C1 segment of cervical spinal cord (tissue), 14 donors: ENCODE measurements at places on chromosomes 7 and 10.

DNA sequence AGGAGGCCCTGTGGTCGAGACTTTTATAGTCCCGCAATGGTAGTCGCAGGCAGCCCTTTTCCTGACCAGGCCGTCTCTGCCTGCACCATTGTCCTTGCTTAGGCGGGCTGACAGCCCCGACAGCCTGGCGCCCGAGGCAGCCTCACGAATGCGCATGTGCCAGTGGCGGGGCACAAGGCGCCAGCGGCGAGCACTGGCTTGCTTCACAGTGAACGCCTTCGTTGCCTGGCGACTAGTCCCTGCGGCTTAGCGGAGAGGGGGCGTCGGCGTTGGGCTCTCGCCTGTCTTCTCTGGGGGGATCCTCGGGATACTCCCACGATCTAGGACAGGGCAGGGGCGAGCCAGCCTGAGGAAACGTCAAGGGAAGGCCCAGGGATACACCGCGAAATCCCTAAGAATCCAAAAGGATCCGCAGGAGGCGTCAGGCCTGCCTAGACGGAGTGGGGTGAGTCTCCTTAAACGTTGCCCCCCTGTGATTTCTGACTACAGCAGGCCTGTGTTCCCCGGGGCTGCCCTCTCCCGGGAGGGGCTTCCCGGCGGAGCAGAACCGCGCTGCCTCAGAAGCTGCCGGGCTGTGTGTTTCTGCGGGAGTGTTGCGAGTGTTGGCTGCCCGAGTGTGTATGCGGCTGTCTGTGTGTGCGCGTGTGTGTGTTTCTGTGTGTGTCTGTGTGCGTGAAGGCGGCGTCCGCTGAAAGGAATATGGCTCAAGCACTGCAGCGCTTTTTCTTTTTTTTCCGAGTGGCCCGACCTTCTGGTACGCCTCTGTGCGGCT is 20.5 kb upstream of the ZNF273 start:
- DNase-seq = peak; percentile 73

DNA sequence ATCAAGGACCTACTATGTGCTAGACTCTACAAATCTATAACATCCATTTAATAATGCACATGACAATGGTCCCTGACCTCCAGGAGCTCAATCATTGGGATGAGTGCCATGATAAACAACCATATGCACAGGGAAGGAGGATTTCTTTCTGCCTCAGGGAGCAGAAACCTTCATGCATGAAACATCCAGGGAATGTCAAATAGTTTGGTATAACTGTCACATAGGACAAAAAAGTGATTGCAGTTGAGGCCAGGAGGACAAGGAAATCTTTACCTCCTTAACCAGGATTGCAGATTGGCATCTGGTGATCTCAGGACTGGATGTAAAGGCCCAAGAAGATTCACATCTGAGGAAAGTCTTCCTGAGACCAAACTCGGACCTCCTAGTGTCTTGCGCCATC is 993.1 kb downstream of the KCNMA1 start:
- DNase-seq = no peak

DNA sequence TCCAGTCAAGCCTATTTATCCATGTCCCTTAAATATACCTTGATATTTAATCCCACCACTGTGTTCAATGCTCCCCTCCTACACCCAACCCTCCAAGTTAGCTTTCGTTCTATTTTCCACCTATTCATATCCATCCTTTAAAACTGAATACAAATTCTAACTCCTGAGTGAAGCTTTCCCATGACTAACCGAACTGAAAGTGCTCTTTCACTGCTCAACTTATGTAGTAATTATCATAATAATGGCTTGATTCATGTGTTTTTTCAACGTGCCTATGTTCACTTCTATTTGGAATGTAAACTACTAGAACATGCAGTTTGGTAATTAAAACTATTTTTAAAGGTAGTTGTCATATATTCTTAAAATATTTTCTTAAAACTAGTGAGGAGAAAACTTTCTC is 58.0 kb downstream of the NDUFB2 start:
- DNase-seq = no peak

- DNase-seq = no peak
Observed at GRCh38 chr7:21338728-21339164, 89.1 kb upstream of the SP4 start.

DNA sequence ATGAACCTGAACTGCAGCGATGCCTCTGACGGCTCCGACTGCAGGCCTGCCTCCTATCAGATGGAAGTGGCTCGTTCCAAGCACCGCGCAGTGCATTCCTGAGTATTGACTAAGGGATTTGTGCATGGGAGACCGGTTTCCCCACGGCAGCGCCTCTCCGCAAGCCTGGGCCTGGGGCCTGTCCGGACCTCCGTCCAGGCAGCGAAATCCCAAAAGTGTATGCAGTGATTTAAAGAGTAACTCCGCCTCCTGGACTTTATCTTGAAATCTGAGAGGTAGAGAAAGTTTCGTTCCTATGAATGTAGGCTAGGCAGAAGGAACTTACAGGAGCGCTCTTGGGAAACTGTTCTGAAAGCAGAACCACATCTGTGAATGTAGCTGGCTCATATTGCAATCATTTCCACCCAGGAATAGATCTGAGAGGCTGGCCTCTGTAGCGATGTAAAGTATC is 106.2 kb upstream of the CELF2 start:
- no peak for DNase-seq

DNA sequence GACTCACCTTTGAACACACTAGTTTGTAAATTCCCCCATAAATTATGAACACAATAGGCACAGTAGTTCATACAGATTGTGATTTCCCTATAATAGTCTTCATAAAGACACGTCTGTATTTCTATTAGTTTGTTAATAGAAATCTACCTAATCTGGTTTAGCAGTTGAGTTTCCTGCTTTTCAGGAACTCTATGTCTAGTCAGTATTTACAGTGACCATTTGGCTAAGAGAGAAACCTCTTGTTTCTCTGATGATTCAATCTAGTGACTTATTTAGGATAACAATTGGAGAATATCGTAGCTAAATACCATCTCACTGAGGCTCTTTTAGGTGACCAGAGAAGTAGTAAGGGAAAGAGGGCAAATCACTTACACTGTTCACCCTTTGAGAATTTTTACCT is 5.9 kb upstream of the HERPUD2 start:
- no peak for DNase-seq

DNA sequence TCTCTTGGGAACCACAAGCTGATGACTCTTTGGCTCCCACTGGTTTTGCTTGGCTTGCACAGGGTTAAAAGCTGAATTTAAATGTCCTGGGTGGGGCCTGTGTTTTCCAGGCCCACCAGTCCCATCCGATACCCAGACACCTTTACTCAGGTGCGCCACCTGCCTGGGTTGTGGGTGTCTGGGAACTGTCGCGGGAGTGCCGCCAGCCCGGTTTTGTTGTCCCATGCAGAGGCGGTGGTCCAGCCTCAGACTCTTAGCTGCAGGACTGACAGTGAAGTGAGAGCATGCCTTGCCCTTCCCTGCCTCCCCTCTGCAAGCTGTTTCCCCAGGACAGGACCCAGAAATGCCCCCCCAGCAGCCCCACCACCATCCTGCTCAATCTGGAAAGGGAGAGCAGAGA is 255.6 kb upstream of the ZNF32 start:
- DNase-seq = no peak

GRCh38 chr10:118340486-118340885 is 1.6 kb downstream of the FAM204A start:
- no peak for DNase-seq

GRCh38 chr7:2812114-2812487 is 32.0 kb downstream of the GNA12 start:
- DNase-seq = no peak

GRCh38 chr10:89274928-89275327 is 23.4 kb upstream of the LIPA start:
- no peak for DNase-seq

DNA sequence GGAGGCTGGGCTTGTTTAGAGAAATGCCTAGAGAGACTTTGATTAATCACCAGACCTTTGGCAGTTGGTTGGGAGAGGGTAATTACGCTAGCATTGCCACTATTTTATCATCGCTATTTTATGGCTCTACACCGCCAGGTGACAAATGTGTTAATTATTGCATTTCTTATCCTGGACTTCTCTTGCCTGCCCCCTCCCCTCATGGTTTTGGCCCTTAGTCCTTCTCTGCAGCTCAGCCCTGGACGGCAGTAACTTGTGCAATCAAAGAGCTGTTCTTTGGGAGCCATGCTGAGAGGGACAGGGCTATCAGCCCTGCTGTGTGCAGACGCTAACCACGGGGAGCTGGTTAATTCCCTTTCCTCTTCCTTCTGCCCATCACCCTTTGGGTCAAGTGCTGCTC is 585.0 kb downstream of the AUTS2 start:
- DNase-seq = no peak
